Endothelial cell (in vitro differentiated cells): ENCODE measurements at places on chromosomes 11 and 22.

GRCh38 chr11:106172386-106172991 is 95.0 kb downstream of the AASDHPPT start:
- H3K36me3 ChIP-seq = no peaks in the 10 kb centered on the region
- H3K4me1 ChIP-seq = no peaks in the 10 kb centered on the region
- peaks cover 2% of the 10 kb centered on the region for H3K27me3 ChIP-seq
- no peak overlapping the region for H3K4me3 ChIP-seq
- no peak overlapping the region for H3K27ac ChIP-seq

DNA sequence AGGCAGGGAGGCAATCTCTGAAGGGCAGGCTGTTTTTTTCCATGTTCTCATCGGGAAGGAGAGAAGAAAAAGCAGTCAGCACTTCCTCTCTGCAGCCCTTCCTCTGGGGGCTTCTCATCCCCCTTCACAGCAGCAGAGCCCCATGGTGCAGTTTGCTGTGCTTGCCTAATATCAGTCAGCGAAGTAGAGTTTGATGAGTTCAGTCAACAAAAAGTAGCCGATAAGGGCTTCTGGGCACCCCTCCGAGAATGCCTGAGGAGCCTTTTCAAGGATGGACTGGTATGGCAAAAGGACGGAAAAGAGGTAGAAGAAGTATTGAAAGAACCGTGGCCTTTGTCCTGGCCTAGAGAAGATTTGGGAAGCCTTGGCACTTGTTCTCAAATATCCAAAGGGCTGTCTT is 55.6 kb downstream of the NAV2 start:
- peaks cover 8% of the 10 kb centered on the region for H3K4me1 ChIP-seq
- H3K27ac ChIP-seq = no peak overlapping the region
- H3K27me3 ChIP-seq = no peaks in the 10 kb centered on the region
- no peak overlapping the region for H3K4me3 ChIP-seq
- H3K36me3 ChIP-seq = no peaks in the 10 kb centered on the region

- H3K4me1 ChIP-seq = no peaks in the 10 kb centered on the region
- H3K27ac ChIP-seq = no peak overlapping the region
- H3K4me3 ChIP-seq = no peak overlapping the region
These were observed 46.4 kb downstream of the HIPK3 start for GRCh38 chr11:33303541-33303940.

GRCh38 chr11:14380947-14381561 is 22.1 kb upstream of the RRAS2 start:
- peak; percentile 60 for DNase-seq
- H3K27me3 ChIP-seq = peaks cover 1% of the 10 kb centered on the region
- no peaks in the 10 kb centered on the region for H3K36me3 ChIP-seq
- no peak overlapping the region for H3K27ac ChIP-seq
- no peaks in the 10 kb centered on the region for H3K4me1 ChIP-seq

DNA sequence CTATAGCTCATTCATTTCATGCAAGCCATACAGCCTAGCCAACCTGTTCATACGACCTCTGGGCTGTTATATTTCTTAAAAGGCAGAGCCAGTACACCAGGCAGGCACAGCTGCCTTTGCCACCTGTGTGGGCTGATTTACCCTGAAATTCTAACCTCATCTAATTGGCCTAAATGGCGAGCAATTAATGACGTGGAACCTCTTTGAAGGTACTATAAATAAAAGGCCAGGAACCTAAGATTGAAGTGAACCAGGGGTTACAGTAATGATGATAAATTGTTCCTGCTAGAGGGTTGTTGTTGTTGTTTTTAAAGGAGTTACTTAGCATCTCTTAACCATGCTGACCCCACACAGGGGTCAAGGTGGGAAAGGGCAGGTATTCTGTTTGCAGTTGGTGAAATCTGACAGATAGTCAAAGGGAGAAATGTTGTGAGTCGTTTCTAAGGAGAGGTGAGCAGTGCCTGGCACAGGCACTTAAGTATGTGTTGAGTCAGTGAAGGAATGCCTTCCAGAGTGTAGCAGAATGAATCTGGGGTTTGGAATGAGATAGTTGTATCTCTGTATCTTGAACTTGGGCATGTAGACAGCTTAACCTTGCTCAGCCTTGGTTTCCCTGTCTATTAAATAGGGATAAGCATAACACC is 213.5 kb upstream of the NAV2 start:
- H3K36me3 ChIP-seq = no peaks in the 10 kb centered on the region
- H3K4me3 ChIP-seq = no peak overlapping the region
- no peak for DNase-seq
- H3K27ac ChIP-seq = no peak overlapping the region
- no peaks in the 10 kb centered on the region for H3K27me3 ChIP-seq
- no peaks in the 10 kb centered on the region for H3K4me1 ChIP-seq

DNA sequence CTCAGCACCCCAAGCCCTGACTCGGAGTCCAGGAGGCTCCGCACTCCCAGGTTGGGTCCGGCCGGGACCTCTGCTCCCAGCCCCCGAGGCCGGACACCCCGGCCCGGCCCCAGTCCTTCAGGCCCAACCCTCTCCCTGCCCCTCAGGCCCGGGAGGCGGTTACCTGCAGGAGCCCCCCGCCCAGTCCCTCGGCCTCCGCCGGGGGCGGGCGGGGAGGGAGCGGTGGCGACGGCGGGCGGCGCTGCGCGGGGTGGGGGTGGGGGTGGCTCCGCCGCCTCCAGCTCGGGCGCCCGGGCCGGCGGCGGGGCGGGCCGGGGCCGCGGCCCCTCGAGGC is 310 bp downstream of the TCF20 start:
- H3K36me3 ChIP-seq = peaks cover 5% of the 10 kb centered on the region
- H3K27me3 ChIP-seq = peaks cover 11% of the 10 kb centered on the region
- peak overlapping the region; percentile 80 for H3K4me3 ChIP-seq
- no peak overlapping the region for H3K27ac ChIP-seq

GRCh38 chr22:23380230-23380573 is 199.9 kb downstream of the IGLL1 start:
- no peak overlapping the region for H3K4me3 ChIP-seq
- DNase-seq = no peak
- no peaks in the 10 kb centered on the region for H3K36me3 ChIP-seq
- no peak overlapping the region for H3K27ac ChIP-seq
- H3K27me3 ChIP-seq = peaks cover 6% of the 10 kb centered on the region
